ENCODE measurements at places on chromosomes 2 and 18. TPM values are rescaled to one million over a fixed set of nuclear protein-coding genes. Genes with fewer than 3 reads are reported as not detected.

DNA sequence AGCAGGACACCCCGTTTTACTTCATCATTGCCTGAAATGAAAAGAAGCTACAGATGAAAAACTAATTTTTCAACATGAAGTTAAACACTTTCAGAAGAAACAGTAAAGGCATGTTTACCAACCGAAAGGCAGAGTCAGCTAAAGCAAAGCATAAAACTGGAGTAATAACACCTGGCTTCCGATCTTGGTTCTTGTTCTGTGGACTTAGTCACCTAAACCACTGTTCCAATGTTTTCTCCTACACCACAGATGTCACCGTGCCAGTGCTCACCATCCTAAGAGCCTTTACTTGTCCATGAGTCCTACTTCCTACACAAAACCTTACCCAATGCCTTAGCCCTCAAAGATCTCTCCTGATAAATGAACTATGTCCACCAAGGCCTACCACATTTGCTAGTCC, 13.5 kb downstream of the MCM6 start:
- no peak for DNase-seq

GRCh38 chr2:186576614-186577013, 13.2 kb upstream of the ITGAV start:
- no peak for DNase-seq

Gene PCGF1
- 8.1 TPM for total RNA-seq

DNA sequence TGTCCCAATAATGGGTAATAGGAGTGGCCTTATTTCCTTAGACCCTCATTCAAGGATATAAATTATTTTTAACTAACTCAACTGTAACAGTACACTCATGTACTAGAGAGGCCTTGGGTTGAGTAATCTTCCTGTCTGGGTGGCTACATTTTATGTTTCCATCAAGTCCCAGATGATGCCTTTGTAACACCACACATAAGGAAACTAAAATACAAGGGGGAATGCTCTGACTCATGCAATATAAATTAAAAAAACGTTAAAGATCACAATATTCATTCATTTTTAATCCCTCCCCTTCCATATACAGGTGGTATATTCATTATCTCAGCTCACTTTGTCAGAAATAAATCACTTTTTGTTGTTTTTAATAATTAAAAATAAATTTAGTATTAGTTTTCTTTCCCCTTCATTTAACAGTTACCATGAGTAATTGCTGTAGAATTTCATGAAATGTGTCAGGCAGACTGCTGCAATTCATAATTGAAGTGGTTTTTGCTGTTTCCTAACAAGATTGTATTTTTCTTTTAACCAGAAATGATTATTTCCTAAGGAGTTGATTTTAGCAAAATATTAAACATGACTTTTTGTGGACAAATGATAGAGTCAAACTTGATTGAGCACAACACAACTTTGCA, 1403.6 kb downstream of the SUCLG1 start:
- peak; percentile 44 for DNase-seq

Gene NTSR2
- 0.10 TPM for total RNA-seq

DNA sequence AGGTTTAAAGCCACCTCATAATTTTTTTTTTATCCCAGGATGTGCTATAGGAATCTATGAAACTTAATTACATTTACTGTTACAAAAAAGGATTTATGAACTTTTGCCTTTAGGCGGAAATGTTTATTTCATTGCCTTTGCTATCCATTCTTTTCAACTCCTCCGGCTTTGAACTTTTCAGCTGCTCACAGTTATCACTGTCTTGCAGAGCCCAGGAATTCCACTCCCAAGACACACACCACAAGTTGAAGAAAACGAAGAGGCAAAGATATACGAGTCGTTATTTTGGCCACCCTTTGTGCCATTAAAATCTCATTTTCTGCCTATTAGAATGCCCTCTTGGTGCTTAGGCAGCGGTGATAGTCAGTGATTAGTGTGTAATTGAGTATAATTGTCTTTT, 80.0 kb downstream of the PAX3 start:
- DNase-seq = no peak

Gene CYTIP
- 8.2 TPM for total RNA-seq

Gene TMEM198
- total RNA-seq = 0.99 TPM

- no peak for DNase-seq
Measured at GRCh38 chr2:105470979-105471378, 72.1 kb upstream of the FHL2 start.

Gene UGT1A3
- total RNA-seq = not detected

DNA sequence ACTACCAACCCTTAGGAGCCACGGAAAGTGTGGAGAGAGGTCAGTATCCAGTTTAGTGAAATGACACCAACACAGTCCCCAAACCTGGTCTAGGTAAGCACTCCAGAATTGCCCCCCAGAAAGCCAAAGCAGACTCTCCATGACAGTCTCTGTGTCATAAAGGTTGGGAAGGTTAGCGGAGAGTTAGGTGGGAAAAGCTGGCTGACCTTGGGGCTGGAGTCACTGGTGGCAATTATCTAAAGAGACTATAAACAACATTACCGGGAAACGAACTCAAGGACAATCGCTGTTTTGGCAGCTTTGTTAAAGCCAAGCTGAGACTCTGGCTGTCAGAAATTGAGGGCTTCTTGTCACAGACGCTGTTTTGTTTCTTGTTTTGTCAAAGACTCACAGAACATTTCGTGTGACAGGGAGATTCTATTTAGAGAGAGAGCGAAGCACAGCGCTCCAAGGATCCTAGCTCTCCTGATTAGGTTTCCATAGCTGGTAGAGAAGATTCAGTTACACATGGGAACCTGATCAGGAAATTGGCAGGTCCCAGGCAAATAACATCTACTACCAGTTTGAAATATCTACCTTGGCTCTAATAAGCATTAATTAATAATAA, 111.3 kb downstream of the LNPK start:
- no peak for DNase-seq

Measured in skin of body (tissue), 3 donors.